LoVo (cell line): ENCODE measurements at places on chromosomes 12 and 14.

GRCh38 chr12:56487448-56488040 lies 417 bp downstream of the GLS2 start:
- DNase-seq: peak; percentile 73

DNA sequence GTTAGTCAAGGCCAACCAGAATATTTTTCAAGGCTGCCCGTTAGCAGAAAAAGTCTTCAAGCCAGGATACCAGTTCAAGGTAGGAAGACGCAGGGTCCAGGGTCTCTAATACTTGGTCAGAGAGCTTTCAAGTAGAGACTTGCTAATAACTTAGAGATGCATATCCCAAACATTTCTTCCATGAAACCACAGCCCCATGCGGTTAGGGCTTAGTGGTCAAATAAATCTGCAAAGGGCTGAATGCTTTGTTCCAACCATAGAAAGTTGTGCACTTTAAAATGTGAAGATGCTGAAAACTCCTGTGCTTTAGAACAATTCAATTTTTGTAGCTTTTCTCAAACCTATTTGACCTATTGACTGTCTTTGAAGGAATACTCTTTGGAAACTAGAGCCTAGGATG lies 208.9 kb downstream of the PIK3C2G start:
- DNase-seq: no peak

- DNase-seq: peak; percentile 41
Observed at GRCh38 chr12:33427071-33427470, 12.5 kb downstream of the SYT10 start.

- DNase-seq: no peak
Observed at GRCh38 chr14:100239211-100239839, 381 bp downstream of the YY1 start.

DNA sequence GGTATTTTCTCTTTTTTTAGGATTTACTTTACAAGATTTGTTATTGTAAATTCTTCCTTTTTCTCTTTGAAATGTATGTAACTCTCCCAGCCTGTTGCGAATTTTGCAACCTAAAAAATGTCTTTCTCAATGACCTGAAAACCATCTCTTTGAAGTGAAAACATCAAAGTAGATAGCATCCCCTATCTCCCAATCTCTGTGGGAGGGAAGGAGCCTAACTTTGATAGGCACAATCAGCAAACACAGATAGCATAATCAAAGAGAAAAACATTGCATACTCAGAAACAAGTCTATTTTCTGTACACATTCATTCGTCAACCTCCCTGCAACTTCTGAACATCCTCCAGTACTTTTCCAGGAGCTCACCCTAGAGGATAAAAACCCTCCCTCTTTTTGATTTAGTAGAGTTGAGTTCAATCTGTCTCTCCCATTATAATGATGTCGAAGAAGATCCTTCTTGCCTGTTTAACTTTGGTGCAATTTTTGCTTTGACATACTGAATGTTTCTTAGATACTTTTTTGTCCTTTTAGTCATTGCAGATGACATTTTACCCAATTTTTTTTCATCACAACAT lies 849.2 kb upstream of the LRFN5 start:
- no peak for DNase-seq

GRCh38 chr12:110807640-110808039 lies 39.1 kb upstream of the CCDC63 start:
- DNase-seq: no peak

DNA sequence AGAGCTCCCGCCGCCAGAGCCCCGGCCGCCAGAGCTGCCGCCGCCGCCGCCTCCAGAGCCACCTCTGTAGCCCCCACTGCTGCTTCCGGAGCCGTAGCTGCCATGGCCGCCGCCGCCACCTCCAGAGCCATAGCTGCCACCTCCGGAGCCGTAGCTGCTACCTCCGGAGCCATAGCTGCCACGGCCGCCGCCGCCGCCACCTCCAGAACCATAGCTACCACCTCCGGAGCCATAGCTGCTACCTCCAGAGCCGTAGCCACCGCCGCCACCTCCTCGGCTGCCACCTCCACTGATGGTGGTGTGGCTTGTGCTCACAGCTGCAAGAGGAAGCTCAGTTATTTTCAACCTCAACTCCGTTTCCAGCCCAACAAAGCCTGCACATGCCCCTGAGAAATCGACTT lies 4.9 kb downstream of the KRT1 start:
- no peak for DNase-seq

- no peak for DNase-seq
Observed at GRCh38 chr14:61337893-61338292, 16.5 kb downstream of the PRKCH start.

DNA sequence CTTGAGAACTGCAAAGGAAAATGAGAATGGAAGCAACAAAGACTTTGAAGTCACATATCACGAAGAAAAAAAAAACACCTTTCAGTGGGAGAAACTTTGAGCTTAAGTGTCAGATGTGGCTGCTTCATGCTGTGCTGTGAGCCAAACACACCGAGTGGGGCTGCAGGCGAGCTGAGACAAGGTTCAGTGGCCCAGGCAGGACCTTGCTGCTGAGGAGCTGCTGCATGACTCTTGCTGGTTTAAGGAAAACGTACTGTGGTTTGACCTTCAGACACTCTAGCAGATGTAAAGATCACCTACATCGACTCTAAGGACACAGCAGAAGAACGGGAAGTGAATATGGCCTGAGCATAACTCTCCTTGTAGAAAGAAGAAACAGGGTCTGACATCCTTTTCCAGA lies 118.1 kb upstream of the OR4E1 start:
- DNase-seq: no peak

- peak; percentile 15 for DNase-seq
Observed at GRCh38 chr14:76133103-76133502, 18.6 kb upstream of the GPATCH2L start.

- DNase-seq: no peak
Observed at GRCh38 chr14:105733081-105734065, 207.0 kb downstream of the TMEM121 start.

DNA sequence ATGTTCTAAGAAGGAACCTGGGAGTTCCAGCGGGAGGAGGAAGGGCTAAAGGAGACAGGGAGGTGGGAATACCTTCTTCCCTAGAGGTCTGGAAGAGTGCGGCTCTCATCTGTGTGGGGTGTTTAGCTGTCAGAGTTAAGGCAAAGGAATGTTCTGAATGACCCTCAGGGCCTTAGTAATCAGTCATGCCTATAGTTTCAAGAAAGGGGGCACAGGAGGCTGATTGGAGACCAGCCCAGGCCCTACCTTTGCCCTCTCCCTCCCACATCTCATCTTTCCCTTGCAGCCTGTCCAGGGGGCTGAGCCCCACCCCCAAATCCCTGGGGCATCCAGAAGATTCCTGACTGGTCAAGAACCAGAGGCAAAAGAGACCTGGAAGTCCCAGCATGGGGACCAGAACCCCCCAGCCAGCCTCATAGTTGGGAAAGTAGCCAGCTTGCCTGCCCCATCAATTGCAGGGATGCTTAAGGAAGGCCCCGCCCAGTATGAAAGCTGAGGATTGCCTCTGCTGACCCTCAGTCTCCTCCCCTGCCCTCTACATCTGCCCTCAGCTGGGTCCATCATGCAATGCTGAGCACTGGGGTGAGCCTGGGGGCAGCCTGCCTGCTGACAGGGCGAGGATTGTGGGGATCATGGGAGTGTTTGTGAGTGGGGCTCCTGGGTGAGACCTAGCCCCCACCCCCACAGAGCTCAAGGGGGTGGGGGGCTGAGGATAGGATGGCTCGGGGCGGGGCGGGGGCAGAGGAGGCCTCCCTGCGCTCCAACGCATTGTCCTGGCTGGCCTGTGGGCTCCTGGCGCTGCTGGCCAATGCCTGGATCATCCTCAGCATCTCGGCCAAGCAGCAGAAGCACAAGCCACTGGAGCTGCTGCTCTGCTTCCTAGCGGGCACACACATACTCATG lies 1.8 kb downstream of the GPR162 start:
- no peak for DNase-seq

DNA sequence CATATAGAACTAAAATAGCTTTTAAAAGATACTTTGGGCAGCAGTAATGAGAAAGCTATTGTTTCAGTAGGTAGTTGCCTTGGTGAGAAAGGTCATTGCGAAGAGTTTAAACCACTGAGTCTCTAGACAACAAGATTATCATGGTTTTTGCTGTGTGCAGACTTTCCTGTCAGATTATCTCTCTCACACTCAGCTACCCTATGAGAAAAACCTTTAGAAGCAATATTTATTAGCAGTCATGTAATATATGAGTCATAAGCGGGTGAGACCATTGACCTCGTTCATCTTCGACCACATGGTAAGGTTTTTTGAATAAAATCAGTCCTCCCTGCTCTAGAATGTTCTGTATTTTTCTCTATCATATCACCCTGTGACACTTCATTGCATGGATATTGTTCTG lies 59.9 kb downstream of the GPR65 start:
- DNase-seq: no peak

DNA sequence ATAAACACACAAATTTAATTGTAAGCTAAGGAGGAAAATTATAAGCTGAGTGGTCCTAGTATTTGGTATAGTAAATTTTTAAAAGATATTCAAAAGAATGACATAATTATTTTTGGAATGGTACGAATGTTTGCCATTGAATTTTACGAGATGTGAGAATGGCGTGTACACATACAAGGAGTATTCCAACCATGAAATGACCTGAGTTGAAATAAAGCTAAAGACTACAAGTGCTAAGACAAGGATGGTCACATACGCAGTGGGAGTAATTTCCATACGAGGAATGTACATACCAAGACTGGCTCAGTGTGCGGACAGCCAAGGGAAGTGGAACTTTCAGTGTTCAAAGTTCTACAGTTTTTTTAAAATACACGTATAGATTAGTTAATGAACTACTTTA lies 21.1 kb upstream of the ETV6 start:
- DNase-seq: no peak

- DNase-seq: no peak
Observed at GRCh38 chr12:85183855-85184254, 96.2 kb upstream of the ALX1 start.

DNA sequence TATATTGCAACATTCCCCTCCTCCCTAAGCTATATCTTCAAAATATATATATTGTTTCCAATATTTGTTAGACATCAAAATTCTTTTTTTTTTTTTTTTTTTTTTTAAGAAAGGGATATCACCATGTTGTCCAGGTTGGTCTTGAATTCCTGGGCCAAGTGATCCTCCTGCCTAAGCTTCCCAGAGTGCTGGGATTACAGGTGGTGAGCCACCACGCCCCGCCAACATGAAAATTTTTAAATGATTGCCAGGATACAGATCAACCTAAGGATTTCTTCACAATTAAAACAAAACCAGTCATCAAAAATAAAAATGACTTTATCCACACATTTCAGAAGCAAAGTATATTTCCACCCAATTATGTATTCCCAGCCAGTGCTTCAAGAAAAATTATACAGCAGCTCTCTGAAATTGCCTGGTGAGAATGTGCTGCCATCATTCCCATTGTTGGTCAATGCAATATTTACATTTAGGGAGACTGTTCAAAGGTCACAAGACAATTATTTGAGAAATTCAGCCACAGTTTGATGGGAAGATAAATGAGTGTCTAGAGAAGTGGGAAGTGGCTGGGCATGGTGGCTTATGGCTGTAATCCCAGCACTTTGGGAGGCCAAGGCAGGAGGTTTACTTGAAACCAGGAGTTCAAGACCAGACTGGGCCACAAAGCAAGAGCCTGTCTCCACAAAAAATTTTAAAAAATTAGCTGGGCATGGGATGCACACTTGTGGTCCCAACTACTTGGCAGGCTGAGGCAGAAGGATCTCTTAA lies 141.7 kb upstream of the AMIGO2 start:
- DNase-seq: peak; percentile 84

DNA sequence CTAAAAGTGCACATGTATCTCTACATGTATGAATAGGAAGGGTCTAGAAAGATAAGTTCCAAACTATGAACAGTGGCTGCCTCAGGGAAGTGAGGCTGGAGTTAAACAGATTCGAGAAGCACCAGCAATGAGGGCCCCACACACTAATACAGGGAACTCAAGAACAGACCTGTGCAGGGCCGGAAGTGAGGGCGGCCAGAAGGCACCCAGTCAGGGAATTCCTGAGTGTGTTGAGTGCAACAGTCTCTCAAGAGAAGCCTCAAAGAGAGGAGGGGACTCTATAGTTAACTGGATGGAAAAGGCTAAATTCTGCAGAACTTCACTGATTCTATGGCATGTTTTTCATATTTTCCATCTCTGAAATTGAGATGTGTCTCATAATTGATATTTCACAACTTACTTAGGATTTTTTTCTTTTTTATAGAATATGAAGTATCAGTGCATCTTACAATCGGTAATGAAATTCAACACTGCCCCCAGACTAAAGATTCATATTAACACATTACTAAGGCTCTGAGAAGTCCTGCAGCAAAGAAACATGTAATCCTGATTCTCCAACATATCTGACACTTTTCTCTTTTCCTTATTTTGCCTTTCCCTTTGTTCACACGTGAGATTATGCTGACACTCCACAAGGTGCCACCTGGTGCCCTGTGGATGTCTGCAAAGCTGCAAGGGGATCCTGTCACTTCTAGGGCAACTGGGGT lies 61.3 kb downstream of the CHGA start:
- DNase-seq: no peak

DNA sequence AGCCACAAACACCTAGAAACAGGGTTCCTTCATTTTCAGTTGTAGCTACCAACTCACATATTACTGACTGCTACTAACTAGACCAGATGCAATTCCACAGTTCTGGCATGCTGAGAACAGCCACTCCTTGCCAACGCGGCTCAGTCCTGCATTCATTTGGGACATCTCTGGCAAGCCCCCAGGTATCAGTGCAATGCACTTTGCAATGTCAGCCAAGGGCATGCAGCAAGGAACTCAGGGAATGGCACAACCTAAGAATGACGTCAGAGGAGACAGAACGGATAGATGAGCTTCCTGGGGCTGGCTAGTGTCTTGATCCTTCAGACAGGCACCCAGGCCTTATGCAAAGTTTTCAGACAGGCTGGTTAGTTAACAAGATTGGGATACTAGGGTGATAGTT lies 29.6 kb downstream of the MAP3K9 start:
- no peak for DNase-seq

DNA sequence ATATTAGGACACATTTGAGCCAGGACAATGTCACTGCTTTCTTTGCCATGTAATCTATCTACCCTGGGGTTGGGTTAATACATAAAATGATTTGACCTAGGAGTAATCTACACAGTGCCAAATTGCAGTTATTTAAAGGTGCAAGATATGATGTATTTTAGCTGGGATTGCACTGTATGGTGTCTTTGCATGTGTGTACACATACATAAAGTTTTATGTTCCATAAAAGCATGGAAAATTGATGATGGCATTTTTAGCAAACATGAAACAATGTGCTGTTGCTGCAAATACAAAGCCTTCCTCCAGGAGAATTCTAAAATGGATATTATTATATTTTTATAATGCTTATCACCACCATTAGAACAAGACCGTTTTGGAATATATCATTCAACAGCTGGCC lies 24.0 kb upstream of the PLBD1 start:
- DNase-seq: no peak

GRCh38 chr12:45518291-45519235 lies 210.9 kb upstream of the ARID2 start:
- DNase-seq: no peak

- DNase-seq: no peak
Observed at GRCh38 chr14:63735720-63736119, 7.9 kb upstream of the SGPP1 start.

DNA sequence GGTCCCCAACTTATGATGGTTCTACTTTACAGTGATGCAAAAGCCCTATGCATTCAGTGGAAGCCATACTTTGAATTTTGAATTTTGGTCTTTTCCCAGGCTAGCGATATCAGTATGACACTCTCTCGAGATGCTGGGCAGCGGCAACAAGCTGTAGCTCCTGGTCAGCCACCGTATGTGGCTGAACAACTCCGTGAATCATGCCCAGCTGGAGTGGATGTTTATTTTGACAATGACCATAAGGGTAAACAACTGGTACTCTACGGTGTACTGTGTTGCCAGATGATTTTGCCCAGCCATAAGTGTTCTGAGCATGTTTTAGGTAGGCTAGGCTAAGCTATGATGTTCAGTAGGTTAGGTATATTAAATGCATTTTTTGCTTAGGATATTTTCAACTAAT lies 8.2 kb upstream of the ZNF410 start:
- DNase-seq: no peak
